COR-L47 (cell line): ENCODE measurements at places on chromosomes 5 and 9.

- DNase-seq, result no peak
These were observed at the start of gene HMHB1 for GRCh38 chr5:143812085-143812705. TSS of gene HMHB1 (plus strand) at chr5:143812161.

- DNase-seq, result no peak
These were observed 7.2 kb downstream of the GAPT start for GRCh38 chr5:58498340-58498942.

DNA sequence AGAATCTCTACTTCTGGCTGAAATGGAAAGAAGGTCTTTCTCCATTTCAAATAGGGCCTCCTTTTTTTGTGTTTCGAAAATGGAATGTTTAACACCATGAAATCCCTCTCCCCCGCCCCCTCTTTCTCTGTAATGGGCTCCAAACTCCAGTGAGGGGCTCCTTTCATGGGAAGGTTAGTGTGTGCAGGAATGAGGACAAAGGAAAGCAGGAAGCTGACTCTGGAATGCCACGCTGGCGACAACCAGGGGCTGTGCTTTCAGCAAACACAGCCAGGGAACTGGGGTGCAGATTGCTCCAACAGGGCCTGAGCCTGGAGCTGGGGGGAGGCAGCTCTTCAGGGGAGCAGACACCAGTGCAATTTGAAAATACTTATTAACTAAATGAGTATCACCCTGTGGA lies 82.8 kb downstream of the CRB2 start:
- no peak for DNase-seq

- peak; percentile 15 for DNase-seq
These were observed 505.0 kb downstream of the ELAVL2 start for GRCh38 chr9:23321049-23321448.

DNA sequence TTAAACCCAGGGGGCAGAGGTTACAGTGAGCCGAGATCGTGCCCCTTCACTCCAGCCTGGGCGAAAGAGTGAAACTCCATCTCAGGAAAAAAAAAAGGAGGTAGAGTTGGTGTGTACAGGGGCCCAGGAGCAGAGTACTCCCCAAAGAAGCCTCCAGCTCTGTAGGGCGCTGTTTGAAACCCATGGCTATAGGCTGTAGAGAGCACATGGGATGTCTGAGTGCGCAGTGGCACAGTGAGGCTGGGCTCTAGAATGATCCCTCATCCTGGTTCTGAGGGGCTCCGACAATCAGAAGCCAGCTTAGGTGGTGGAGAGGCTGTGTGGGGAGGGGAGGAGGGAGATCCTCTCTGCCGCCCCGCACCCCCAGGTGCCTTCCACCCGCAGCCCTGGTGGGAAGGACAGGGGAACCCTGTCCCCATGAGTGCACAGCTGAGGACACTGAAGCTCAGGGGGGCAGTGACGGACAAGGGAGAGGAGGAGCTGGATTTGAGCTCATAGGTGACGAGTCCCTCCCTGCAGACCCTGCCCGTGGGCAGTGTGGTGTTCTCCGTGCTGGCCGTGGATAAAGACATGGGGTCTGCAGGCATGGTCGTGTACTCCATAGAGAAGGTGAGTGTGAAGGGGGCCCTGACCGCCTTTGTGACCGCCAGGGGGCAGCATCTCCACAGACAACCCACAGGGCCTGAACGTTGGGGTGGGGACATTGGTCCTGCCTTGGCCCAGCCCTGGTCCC lies 24.6 kb downstream of the CDHR2 start:
- peak; percentile 60 for DNase-seq

- DNase-seq, result no peak
These were observed 104.9 kb upstream of the PTPN3 start for GRCh38 chr9:109602987-109603386.
